ENCODE measurements at places on chromosomes 16 and 17. TPM values are rescaled to one million over a fixed set of nuclear protein-coding genes. Genes with fewer than 3 reads are reported as not detected.
A peak's percentile ranks its signal among the peaks of the same experiment; 100 is the strongest.

GRCh38 chr16:25709213-25709612 lies 17.5 kb downstream of the HS3ST4 start:
- DNase-seq, result no peak

DNA sequence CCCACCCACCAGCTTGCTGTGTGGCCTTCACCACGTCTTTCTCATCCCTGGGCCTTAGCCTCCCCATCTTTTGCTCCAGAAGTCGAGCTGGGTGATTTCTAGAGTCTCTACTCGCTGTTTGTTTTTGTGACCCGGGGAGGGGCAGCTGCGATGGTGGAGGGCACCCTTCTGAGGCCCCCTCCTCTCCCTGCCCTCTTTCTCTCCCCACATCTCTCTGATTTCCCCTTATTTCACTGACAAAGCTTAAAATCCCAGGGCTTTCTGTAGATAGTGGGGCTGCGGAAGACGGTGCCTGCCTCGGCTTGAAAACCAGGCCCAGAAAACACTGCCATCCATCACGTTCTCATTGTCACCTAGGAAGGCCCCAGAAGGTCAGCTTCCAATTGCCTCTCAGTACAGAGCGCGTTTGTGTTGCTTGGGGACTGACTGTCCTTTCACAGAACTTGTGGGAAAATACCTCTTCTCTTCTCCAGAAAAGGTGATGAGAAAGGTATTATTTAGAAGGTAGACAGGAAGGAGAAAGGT lies 95.1 kb downstream of the NTN1 start:
- no peak for DNase-seq

DNA sequence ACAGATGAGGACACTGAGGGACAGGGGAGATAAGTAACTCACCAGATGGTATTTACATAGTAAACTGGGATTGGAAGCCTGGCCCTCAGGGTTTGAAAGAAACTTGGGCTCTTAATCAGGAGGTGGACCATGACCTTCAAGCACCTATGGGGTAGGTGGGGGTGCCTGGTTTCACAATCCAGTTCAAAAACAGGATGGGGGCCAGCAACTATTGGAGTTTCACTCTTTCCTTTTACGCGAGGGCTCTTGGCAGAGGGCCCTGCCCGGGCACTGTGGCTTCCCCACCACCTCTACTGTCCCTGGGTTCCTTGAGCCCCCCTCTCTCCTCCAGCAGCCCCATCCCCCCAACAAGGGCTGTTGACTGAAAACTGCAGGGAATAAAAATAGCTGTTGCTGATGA lies 11.3 kb upstream of the PRR29 start:
- DNase-seq, result no peak

GRCh38 chr17:7589204-7589868 lies 558 bp downstream of the SOX15 start:
- DNase-seq, result peak; percentile 79

Gene PPL
- 97.5 TPM for total RNA-seq

Gene DPEP1
- total RNA-seq, result 0.80 TPM

Data from breast epithelium (tissue), 4 donors.